DMS79 treated with DMSO at 0.1 percent for 48 hours (cell line): ENCODE measurements at places on chromosomes 11 and 22.

DNA sequence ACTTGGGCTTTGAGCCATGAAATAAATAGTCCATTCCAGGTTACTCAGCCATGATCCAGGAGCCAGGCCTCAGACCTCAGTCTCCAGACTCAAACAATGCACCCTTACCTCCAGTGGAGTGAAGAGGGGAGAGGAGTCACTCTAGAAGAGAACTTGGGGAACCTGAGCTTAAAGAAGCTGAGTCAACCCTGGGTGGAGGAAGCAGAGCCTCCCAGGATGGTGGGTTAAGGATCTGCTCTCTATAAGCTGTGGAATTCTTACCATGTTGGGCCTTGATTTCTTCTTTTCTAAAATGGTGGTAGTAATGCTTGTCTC is 113.2 kb downstream of the NECTIN1 start:
- no peak for DNase-seq

- no peak for DNase-seq
Observed at GRCh38 chr11:1887451-1888346, 4.0 kb downstream of the PRR33 start.

DNA sequence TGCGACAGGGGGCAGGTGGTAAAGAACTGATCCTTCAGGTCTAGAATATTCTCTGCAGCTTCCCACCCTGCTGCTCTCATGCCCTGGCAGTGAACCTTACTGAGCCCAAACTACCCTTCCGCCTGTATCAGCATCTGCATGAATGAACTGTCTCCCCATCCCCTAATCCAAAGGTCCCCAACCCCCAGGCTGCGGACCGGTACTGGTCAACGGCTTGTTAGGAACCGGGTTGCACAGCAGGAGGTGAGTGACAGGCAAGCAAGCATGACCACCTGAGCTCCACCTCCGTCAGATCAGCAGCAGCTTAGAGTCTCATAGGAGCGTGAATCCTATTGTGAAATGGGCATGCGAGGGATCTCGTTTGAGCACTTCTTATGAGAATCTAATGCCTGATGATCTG is 58.2 kb upstream of the LMO1 start:
- DNase-seq, result no peak

DNA sequence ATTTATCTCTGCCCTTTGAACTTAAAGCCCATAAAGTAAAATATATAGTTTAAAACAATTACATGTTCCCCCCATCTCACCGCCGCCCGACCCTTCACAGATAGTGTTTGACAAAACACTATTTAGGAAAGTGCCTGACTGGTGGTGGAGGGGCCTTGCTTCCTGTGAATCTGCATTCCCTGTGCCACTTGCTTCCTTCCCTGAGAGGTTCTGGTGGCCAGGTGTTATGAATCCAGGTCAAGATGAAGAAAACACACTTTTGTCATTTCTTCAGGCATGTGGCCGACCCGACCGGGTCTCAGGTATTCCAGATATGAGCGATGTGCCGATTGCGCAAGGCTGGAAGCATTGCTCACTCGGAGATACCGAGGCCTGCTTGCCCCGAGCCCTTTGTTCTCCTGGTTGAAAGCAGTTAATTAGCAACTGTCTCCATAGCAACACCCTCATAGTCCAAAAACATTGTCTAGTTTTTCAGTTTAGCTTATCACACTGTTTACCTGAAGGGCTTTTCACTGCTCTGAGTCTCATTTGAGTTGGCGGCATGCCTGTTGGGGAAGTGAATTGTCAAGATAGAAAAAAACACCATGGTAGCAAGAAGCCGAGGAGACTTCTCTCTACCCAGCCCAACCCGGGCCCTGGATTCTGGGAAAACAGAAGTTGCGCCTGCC is 128.3 kb downstream of the TEAD1 start:
- DNase-seq, result peak; percentile 100

- DNase-seq, result no peak
Observed at GRCh38 chr11:34168642-34169420, 63.4 kb downstream of the NAT10 start.

DNA sequence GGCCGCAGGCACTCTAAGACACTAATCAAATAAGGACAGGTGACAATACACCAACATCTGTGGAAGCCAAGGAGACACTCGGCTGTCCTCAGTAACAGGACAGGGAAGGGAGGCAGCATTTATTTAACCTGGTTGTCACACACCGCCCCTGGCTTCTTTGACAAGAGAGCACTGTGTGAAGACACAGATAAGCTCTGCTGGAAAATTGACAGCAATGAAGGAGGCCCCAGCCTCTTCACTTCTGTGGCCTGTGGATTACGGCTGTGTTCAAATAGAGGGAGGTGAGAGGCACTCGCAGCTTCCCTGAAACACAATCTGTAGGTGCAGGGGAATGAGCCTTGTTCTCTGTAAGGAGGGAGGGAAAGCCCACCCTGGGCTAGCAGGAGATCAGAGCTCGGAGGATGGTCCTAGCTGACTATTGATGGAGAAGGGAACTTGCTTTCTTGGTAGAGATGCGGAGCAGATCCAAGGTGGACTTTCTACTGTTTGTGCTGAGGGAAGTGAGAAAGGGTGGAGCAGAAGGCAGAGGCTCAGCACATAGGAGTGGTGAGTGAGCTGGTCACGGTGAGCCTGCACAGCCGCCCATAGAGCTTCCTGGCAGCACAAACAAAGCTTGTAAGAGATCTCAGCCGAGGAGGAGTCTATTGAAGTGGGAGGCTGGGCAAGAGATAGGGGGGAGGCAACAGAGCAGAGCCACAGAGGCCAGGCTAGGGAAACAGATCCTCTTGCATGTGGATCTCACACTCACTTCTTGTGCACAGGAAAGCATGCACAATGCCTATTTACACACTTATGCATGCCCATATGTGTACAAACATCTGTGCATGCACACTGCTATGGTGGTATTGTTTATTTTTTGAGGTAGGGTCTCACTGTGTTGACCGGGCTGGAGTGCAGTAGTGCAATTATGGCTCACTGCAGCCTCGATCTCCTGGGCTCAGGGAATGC is 114.6 kb upstream of the THY1 start:
- no peak for DNase-seq

- no peak for DNase-seq
Observed at GRCh38 chr11:47161890-47162289, 14.8 kb downstream of the ARFGAP2 start.

- no peak for DNase-seq
Observed at GRCh38 chr11:119322921-119323531, 6.1 kb upstream of the MCAM start.

DNA sequence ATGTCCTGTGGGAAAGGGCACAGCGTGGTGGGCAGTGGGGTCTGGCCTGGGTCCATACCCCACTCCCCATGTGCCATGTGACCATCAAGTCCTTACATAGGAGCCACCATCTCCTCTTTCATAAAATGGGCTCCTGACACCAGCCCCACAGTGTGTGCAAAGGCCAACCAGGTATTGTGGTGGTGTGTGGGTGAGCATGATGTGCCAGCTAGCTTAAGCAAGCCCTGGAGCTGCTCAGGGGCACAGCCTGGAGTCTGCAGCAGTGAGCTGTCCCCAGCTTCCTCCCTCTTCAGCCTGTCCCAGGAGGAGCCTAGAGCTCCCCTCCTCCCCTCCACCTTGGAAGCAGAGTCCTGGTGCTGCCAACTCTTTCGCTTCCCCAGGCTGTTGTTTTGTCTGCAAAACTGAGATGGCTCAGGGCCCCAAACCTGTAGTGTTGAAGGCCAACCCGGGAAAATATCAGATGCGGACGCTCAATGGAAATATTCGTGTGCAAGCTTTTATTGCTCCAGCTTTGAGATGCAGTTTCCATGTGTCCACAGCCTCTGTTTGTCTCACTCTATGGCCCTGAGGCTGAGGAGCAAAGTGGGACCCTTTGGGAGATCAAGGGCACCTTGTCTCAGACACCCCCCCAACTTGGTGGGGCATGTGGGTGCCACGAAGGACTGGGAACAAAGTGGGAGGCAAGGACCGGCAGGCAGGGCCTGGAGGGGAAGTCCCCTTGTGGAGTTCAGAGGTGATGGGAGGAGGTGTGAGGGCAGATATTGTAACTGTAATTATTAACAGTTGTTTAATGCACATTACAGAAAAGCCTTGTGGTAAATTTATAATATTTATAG is 92.6 kb downstream of the CTTN start:
- DNase-seq, result no peak

DNA sequence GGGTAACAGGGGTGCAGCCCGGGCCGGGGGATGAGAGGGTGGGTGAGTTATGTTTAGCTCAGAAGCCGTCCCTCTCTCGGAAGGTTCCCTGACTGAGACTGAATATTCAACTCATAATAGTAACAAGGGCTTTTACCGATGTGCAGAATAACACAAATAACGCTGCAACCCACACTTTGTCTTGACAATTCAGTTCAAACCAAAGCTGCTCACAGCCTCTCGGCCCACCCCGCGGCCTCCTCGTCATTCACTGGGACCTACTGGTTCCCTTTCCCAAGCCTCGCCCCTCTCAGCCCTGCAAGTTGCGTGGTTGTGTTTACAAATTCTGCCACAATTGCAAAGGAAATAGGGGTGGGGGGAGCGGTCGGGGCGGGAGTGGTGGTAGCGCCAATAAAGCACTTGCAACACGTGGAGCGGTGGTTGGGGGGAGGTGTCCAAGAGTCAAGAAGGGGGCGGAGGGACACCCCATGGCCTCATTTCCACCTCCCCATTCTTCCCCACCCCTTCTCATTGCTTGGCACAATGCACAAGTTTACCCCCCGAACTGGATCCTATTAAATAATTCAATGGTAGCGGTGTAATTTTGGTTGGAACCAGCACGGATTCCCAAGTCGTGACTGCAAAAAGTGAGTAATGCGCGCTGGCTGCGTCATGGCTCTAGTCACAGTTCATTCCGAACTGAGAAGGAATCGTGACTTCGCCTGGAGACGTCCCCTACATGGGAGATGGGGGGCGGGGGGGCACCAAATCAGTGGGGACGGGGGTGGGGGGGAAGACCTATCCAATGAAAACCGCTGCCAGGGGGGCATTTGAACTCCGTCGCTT is 102.0 kb upstream of the HSD17B12 start:
- no peak for DNase-seq

- peak; percentile 73 for DNase-seq
Observed at GRCh38 chr11:9568854-9569587, 4.4 kb upstream of the WEE1 start.

DNA sequence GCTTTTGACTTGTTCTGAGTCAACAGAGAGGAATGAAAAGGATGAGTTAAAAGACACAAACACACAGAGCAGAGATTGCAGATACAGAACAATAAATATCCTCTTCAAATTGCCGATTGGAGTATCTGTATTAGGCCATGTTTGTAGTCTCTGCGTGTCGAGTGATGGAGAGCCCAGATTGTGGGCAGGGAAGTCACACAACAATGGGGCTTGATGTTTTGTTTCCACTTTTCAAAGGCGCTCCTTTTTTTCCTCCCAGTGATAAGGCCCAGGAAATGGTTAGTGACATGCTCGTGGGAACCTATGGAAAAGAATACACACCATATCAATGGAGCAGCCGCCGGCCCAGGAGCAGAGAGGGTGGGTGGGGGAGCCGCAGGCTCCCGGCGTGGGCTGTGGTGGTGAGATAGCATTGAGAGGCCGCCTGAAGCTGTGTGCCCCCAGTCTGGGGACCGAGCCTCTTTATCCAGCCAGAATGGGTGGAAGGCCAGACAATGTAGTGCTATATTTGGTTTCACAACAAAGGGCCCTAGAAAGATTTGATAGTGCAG is 555.9 kb downstream of the INSC start:
- DNase-seq, result no peak

- DNase-seq, result no peak
Observed at GRCh38 chr11:87013912-87014825, 23.6 kb upstream of the TMEM135 start.

- DNase-seq, result no peak
Observed at GRCh38 chr11:69531071-69531716, 49.7 kb downstream of the LINC01488 start.

GRCh38 chr11:80958987-80959386 is 1518.2 kb upstream of the TENM4 start:
- no peak for DNase-seq
